ENCODE measurements at places on chromosomes 4 and X. TPM values are rescaled to one million over a fixed set of nuclear protein-coding genes. Genes with fewer than 3 reads are reported as not detected.

Gene CENPE
- total RNA-seq, result 2.2 TPM

DNA sequence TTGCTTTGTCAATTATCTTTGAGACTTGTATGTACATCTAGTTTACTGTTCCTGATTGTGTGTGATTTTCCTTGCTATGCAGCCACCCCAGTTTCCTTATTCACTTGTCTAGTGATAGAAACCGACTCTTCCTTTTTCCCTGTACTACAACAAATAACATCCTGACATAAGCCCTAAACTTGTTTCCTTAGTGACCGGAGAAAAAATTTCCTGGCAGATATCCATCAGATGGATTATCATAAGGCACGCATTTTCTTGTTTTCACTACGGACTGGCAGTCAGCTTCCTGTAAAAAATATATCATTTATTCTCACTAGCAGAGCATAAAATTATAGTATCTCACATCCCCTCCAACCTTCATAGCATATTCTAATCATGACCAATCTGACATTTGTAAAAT is 410.7 kb downstream of the CENPC start:
- no peak for DNase-seq

DNA sequence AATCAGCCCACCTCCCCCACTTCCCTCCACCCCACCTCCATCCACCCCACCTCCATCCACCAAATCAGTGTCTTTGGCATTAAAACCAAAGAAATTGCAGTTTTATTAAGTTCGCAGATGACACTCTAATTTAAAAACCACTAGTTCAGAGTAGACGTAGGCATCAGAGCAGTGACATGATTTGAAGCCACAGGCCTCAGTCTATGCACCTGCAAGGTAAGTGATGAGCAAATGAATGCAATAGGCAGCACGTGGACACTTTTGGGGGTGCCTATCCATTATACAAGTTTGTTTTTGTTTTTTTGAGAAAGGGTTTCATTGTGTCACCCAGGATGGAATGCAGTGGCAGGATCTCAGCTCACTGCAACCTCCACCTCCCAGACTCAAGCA is 88.0 kb upstream of the TRIM2 start:
- no peak for DNase-seq

- no peak for DNase-seq
Observed at GRCh38 chr4:5395781-5396180, 312.6 kb downstream of the EVC2 start.

Gene STPG2
- 2.2 TPM for total RNA-seq

Gene CCDC110
- 0.78 TPM for total RNA-seq

Gene IQCM
- total RNA-seq, result not detected

DNA sequence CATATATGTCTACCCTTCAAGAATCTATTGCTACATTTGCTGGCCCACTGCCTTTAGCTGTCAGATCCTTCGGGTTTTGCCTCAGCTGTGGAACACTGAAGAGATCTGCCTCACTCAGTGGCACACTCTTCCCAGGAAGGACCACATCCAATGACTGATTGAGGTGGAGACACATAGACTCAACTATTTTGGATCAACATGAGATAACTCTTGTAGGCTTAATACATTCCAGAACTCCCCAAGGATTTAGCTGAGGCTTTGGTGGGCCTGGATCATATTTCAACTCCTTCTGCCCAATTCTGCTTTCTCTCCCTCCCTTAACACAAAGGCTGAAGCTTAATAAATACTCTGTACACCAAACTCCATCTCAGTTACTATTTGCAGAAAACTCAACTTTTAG is 100.5 kb downstream of the CORIN start:
- no peak for DNase-seq

GRCh38 chr4:101205916-101206315 is 141.4 kb downstream of the PPP3CA start:
- no peak for DNase-seq

Gene MID1
- total RNA-seq, result 30.6 TPM

- peak; percentile 80 for DNase-seq
Observed at GRCh38 chr4:16794816-16795445, 103.5 kb downstream of the LDB2 start.

GRCh38 chr4:158056689-158057245 is 116.1 kb downstream of the GASK1B start:
- DNase-seq, result no peak

Gene SMR3B
- total RNA-seq, result not detected

Gene OPN1MW2
- total RNA-seq, result not detected

- no peak for DNase-seq
Observed at GRCh38 chr4:120915336-120915735, 7.2 kb downstream of the PRDM5 start.

Gene FAM199X
- total RNA-seq, result 18.9 TPM

DNA sequence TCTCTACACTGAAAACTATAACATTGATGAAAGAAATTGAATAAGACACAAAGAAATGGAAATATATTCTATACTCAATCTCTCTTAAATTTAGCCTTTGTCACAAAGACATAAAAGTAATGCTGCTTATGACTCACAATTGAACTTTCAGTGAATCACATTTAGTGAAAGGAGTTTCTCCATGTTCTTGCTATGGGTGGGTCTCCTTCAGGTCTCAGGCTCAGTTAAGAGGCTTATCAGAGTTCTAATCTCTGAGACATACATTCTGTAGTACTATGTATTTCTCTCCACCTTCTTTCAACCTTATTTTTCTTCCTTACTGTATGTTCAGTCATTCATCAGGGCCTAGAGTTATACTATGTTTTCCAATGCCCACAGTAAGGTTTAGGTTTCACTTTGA is 220.9 kb downstream of the DTHD1 start:
- no peak for DNase-seq

DNA sequence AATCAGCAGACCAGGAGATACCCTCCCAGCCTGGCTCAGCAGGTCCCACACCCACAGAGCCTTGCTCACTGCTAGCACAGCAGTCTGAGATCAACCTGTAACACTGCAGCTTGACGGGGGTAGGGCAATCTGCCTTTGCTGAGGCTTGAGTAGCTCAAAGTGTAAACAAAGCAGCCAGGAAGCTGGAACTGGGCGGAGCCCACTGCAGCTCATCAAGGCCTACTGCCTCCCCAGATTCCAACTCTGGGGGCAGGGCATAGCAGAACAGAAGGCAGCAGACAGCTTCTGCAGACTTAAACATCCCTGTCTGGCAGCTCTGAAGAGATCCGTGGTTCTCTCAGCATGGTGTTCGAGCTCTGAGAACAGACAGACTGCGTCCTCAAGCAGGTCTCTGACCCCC is 15.1 kb upstream of the GABRA2 start:
- DNase-seq, result peak; percentile 39

DNA sequence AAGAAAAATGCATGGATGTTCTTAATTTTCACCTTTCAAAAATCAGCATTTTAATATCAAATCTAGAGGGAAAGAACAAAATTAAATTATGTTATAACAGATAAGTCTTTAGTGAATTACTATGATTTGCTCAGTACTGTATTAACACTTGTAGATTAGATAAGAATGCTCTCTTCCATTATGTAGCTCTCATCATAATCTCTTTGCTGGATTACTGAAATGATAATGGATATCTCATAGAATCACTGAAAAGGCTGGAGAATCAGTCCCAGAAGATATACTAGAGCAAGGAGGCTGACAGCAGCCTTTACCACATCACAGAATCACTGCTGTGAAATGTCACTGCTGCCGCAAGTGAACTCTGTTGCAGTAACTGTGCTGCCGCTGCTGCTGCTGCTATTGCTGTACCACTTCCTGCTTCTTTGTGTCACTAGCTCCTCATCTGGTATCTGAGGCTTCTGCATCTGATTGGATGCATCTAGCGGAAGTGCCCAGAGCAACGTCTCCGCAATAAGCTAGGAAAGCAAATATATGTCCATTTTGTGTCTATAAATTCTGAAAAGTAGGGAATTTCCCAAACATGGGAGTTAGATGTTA is 738.2 kb downstream of the ADGRL3 start:
- DNase-seq, result no peak

DNA sequence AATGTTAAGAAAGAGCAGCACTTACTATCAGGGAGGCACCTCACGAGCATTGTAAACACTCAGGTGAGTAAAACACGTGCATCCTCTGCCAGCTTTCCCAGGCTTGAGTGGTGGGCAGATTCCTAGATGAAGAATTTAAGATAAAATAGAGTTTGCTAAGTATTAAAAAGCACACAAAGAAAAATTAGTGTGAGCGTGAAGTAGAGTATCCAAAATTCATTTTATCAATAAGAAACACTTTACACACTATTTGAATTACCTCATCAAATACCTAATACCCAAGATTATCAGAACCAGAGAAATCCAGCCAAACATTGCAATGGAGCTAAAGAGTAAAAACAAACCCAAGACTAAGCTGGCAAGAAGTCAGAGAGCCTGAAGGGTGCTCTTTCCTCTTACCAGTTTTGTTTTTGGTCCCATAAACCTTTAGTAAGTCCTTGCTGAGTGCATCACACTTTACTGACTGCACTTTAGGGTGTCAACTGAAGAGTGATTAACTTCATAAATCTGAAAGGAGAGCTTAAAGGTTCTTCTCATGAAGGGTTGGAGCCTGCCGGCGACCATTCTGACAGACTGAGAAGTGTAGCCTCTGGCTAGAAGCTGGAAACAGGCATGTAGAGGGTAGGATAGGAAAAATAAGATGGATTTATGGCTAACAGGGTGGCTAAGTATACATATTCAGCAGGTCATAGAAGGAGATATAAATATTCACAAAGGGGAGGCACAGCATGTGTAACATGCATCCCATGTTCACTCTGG is 151.1 kb downstream of the SLC7A11 start:
- DNase-seq, result no peak

GRCh38 chrX:8341814-8342590 is 122.6 kb upstream of the VCX3B start:
- no peak for DNase-seq

Gene AMBN
- total RNA-seq, result not detected

GRCh38 chr4:101366331-101366730 is 19.0 kb upstream of the PPP3CA start:
- no peak for DNase-seq

Gene DUSP21
- total RNA-seq, result not detected

GRCh38 chr4:71296945-71297344 is 41.9 kb upstream of the SLC4A4 start:
- no peak for DNase-seq

DNA sequence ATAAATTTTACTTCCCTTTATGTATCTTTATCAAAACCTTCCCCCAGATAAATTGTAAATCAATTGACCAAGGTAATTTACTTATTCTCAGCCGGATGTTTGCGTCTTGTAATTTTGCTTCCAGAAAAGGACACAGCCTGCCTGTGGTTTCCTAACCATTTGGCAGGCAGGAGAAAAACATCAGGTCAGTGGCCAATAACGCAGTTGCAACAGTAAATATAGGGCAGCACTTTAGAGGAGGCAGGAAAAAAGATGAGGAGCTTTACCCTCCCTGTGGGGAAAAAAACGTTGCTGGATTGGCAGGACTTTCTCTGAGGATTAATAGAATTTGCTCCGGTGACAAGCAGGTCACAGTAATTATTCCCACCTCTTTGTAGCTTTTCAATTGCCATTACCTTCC is 2618.1 kb downstream of the ARAP2 start:
- DNase-seq, result no peak

DNA sequence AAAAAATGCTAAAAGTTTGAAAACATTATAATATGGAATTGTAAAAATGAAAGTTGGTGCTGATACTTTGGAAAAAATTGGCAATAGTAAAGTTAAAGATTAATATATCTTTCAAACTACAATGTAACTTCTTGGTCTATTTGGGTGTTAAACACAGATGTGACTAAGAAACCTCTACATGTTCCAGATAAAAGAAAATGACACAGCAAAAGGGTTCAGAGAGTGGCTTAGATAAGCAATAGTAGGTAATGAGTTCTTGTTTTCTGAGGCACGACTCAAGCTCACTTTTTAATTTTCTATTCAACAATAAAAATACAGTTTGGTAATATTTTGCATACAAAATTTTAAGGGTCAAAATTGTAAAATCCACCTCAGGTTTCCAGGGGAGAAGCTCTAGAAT is 292.7 kb downstream of the GALNTL6 start:
- DNase-seq, result no peak

- DNase-seq, result no peak
Observed at GRCh38 chr4:189001283-189001970, 862.2 kb downstream of the TRIML1 start.

DNA sequence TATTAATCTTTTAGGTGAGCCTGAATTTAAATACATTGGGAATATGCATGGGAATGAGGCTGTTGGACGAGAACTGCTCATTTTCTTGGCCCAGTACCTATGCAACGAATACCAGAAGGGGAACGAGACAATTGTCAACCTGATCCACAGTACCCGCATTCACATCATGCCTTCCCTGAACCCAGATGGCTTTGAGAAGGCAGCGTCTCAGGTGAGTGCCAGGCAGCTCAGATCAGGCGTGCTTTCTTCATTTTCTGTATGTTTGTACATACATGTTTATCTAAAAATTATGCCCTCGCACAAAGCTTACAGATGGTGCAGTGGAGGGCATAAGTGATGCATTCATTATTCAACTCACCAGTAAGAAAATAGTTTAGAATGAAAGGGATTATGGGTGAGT is 85.6 kb downstream of the CPE start:
- no peak for DNase-seq

DNA sequence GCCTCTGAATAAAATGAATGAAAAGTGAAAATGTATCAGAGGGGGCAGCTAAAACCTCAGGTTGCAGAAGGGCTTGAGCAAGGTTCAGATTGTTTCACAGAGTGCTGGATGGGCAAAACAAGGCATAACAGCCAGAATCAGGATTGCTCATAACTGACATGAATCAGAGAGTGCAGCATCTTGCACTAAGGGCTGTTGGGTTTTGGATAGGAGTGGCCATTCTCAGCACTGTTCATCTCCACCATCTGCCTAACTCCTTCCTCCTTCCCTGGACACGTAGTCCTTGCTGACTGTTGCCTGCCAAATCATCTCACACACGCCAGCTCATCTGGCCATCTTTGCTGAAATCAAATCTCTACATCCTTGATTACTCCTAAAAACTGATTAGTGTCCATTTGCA is 75.3 kb upstream of the C1QTNF7 start:
- no peak for DNase-seq

GRCh38 chr4:184463158-184463557 is 11.2 kb downstream of the IRF2 start:
- no peak for DNase-seq

Gene GYG2
- total RNA-seq, result 5.4 TPM

- no peak for DNase-seq
Observed at GRCh38 chrX:13260598-13260997, 59.3 kb downstream of the ATXN3L start.
